ENCODE measurements at places on chromosomes 2 and 18.

DNA sequence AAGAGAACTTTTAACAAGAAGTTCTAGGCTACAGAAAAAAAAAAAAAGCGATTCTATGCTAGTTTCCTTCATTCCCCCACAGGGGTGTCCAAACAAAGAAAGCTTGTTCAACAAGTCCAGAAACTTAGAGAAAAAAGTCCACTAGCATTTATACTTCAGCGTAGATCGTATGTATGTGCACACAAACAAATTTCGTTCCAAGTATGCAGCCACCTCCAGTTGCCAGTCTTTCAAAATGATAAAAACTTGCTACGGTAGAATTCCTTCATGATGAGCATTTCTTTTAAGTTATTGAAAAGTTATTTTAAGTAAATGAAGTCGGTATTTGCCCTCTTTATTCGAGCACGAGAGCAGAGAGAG, 3.7 kb upstream of the OTX1 start:
- peak; percentile 81 for DNase-seq

DNA sequence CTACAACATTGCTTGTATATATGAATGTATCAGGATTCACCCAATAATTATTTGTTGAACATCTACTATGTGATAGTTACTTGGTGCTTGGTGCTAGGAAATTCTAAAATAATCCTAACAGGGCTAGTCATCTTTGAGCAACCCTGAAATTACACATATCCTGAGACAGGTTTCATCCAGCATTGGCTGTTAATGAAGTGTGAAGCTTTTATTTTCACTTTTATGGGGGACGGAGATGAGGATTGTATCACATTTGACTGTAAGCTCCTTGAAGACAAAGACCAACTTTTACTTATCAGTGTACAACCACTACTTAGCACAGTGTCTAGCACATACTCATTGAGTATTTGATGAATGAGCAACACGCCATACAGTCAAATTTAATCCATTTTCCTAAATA, 6.8 kb upstream of the GALM start:
- no peak for DNase-seq

DNA sequence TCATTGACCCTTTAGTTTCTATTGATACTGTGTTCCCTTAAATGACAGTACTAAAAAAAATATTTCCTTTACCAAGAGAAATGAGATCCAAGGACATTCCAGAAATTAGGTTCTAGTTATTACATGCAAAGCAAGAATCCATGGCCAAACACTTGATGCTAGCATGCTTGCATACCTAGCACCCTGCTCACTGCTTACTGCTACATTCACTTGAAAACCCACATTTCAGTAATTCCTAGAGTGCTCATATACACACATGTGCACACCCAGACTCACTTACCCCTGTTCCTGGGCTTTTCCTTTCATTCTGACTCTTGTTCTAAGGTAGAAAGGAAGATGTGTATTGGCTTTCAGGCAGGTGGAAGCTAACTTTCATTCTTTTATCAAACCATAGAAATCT, 395.9 kb downstream of the THSD7B start:
- DNase-seq, result no peak

DNA sequence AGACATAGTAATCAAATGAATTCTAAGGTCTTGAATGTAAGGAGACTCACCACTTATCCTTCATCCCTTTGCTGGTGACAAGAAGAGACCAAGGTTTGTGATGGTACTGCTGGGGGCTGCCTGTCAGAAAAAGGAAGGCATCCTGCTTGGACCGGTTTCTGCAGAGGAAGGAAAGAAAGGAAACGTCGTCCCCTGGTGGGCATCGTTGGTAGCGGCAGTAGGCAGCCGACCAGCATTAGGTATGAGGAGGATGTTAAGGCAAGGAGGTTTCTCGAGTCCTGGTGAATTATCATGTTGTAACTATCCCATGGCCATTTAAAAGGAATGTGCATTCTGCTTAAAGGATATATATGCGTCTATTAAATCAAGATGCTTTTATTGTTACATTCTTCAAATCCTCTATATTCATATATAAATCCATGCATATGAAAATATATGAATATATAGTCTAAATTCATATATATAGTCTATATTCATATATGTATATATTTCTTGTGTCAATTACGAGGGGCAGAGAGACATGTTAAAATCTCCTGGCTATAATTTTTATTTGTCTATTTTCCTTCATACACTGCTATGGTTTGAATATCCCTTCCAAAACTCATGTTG, 94.4 kb upstream of the TGFA start:
- peak; percentile 92 for DNase-seq

DNA sequence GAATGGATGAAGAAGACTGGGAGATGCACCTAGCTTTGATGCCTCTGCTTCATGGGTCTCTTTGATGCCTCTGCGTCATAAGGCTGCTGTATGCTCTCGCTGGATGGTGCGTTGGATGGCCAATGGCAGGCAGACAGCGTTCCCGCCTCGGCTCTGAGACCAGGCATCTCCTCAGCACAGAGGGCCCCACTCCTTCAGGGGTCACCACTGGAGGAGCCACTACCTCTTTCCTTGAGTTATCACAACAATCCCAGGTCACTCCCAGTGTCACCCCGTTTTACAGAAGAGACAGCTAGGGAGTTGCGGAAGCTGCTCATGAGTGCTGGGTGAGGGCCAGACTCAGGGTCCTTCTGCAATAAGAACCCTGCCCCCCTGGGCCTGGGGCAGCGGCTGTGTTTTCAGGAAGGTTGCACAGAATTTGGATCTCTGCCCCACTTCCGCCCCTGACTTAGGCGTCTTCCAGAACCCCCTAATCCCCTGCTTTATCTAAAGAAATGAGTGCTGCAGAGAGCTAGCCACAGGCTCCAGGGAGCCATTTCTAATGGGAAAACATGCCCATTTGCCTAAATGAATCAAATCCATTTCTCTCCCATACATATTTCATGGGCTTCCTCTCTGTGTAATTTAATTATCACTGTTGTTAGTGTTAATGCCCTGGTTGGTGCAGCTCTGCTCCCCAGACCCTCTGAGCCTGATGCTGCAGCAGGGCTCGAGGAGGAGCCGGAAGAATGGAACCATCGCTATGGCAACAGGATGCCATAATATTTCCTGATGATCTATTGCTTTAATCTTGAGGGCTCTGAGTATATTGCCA, 131.8 kb upstream of the HS6ST1 start:
- DNase-seq, result no peak

DNA sequence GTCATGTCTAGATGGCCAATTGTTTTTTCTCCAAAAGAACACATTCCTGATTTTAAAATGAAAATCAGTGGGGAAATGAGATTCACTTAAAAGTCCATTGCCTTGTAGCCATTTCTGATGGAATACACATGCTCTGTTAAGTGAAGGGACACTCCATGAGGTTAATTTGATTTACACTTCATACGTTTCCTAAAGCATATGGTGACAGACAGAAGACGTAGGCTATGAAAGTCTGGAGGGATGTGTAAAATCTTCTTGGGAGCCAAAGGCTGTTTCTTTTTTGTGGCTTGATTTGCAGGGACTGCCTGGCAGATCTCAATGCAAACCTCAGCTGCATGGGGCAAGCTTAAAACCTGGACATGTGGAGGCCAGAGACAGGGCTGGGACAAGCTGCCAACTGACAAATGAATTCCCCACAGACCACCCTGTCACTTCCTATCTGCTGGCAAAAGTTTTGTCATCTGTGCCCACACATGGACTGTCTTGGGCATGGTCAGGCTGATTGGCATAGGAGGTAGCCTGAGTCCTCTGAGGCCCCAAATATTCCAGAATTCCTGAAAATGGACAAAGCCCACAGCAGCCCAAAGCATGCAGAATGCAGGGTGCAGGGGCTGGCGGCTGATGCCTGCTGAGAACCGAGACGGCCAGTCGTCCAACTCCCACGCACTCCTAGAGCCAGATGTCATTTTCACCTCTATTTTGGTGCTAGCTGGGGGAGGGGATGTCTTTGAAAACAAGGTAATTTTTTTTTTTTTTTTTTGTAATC, 73.9 kb downstream of the SDC1 start:
- no peak for DNase-seq

- DNase-seq, result peak; percentile 95
These were observed 17.5 kb upstream of the PKDCC start for GRCh38 chr2:42030200-42030759.

GRCh38 chr18:54389143-54389505, 31.4 kb downstream of the C18orf54 start:
- DNase-seq, result no peak

- DNase-seq, result no peak
These were observed 54.4 kb downstream of the SCN3A start for GRCh38 chr2:165149439-165149838.

GRCh38 chr2:7358865-7359447, 441.7 kb downstream of the RNF144A start:
- DNase-seq, result no peak

- DNase-seq, result no peak
These were observed 4.0 kb downstream of the GKN2 start for GRCh38 chr2:68948710-68949109.

- DNase-seq, result no peak
These were observed 182.8 kb downstream of the ST6GAL2 start for GRCh38 chr2:106703161-106703560.

DNA sequence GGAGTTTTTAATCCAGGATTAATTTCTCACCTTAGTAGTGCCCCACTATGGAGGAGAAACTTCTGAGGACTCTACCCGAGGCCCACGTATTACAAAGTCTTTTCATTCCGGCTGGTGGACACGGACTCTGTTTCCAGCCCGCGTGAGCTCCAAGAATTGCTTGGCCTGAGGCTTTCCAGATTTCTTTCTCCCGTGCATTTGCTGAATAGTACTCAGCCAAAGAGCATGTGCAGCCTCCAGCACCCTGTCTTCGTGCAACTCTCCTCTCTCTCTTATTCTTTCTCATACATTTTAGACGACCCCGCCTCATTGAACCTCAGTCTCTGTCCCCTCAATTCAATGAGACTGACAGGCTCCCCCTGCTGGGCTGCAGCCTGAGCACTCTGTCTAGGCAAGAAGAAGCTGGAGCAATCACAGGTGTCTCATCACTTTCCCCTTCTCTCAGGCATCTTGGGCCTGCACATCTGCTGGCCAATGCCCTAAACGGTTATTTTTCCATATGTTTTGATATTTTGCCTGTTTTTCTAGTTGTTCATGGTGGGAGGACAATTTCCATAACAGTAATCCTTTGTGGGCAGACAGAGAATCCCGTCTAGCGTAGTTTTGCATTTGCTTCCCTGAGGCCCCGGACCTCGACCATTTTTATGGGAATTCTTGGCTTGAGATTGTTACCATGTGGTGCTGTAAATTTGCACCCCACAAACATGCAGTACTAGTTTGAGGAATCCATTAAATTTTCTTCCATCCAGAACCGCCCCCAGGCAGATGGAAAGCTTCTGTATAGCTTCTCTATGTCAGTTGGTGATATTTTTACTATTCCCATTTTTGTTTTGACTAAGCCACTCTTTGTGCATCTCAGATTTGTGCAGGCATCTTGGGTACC, 50.1 kb upstream of the LPIN2 start:
- peak; percentile 78 for DNase-seq

GRCh38 chr2:181742361-181742760, 62.0 kb upstream of the NEUROD1 start:
- no peak for DNase-seq

GRCh38 chr2:222912117-222912516, 51.3 kb downstream of the ACSL3 start:
- peak; percentile 22 for DNase-seq

DNA sequence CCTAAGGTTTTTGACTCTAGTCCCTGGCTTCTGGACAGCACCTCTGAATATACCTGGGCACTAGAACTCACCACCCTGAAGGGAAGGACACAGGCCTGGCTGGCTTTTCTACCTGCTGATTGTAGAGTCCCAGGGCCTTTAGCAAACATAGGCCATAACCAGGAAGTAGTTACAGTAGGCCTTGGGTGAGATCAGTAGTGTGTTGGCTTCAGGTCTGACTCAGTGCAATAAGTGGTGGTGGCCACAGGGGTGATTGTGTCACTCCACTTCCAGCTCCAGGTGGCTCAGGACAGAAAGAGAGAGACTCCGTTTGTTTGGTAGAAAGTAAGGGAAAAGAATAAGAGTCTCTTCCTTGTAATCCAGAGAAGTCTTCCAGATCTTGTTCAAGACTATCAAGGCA, 101.7 kb upstream of the LGALSL start:
- no peak for DNase-seq

DNA sequence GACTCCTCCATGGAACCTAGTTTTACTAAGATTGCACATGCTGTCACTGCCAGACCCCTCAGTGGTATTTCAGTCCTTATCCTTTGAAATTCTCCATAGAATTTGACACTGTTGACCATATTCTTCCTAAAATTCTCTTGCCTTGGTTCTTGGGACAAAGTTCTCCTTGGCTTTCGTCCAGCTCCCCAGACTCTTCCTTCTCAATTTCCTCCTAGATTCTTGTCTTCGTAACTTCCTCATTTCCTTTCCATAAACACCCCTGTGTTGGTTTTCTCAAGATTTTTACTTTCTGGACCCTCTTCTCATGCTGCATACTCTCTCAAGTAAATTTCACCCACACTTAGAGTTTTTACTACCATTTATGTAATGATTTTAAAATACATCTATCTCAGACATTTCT, 96.6 kb upstream of the TWSG1 start:
- DNase-seq, result no peak

DNA sequence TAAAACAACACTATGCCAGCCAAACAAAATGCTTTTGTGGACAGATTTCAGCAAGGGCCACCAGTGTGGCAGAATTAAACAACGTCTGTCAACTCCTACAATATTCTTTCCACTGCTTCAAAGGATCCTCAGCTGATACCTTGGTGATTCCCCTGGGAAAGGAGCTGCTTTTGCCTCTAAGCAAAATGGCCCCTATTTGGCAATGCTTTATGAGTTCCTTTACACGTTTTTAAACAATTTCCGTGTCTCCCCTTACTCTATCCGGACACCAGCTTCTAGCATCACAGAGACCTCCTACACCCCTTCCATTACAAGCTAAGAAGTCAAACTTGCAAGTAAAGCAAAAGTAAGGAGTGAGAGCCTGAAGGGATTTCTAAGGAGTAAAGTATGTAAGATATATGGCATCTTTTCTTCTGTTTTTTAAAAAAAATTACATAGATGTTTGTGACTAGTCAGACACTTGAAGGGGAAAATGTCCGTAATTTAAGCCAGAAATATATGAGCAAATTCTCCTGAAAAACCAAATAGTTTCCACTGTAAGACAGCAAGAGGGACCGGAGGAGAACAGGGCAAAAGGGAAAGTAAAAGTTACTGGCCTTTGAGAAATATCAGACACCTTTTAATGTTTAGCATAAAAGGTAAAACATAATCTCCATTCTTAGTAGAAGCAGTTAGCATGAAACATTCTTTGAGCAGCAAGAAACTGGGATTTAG, 1.9 kb downstream of the SOS1 start:
- DNase-seq, result peak; percentile 43

DNA sequence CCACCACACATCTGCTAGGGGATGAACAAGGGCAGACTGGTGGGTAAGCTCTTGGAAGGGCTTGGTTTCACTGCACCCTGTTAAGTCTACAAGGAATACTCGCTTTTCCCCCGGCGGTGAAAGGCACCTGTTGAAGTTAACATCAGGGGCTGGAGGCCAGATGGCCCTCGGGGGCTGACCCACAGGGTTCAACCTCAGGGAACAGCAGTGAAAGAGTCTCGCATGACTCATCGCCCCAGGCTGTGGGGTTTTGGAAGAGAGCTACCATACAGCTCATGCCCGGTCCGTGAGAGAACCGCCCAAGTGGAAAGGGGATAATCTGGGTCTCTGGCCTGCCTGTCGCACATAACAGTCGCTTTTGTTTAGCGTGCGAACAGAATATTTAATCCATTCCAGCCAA, 748.0 kb downstream of the DPP10 start:
- DNase-seq, result no peak

- DNase-seq, result no peak
These were observed 17.5 kb downstream of the AFG3L2 start for GRCh38 chr18:12359515-12359927.

Data from eye (tissue), 1 donor.